OCI-LY7 (cell line): ENCODE measurements at places on chromosomes 3 and 15.

GRCh38 chr15:73362900-73363299 lies 5.9 kb downstream of the HCN4 start:
- no peak for DNase-seq

DNA sequence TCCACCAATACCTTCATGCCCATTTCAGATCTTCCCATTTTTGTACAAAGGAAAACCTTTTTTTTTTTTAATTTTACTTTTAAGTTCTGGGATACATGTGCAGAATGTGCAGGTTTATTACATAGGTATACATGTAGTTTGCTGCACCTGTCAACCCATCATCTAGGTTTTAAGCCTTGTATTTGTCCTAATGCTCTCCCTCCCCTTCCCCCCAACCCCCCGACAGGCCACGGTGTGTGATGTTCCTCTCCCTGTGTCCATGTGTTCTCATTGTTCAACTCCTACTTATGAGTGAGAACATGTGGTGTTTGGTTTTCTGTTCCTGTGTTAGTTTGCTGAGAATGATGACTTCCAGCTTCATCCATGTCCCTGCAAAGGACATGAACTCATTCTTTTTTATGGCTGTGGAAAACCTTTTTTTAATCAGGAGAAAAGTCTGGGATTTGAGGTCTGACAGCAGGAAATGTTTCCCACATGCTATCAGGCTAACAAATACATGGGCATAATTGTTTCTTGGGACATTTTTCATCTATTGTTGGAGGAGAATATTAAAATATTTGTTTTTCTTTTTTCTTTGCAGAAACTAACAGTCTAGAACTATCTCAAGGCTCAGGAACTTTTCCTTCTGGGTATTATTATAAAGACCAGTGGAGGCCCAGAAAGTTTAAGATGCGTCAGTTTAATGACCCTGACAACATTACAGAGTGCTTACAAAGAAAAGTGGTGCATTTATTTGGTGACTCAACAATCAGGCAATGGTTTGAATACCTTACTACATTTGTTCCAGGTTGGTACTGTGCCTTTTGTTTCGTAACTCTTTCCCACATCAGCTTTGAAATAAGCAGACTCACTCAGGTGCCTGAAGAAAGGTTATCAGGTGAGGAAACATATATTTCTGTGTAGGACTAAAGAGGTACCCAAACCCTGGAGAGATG lies 32.8 kb upstream of the NFKBIZ start:
- no peak for DNase-seq

DNA sequence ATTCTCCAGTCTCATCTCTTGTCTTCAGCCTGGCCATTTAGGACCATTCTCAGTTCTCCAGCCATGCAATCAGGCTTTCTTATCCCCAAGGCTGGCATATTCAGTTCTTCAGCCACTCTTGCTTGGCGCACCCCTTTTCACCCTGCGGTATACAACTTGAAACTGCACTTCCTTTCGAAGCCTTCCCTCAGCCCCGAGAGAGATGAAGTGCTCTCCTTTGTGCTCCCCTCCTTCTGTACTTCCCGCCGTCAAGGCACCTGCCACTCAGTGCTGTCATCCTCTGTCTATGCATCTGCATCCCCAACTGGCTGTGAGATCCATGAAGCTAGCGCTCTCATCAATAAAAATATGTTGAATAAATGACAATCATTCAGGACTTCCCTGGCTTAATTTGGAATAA lies 45.7 kb downstream of the MORC1 start:
- no peak for DNase-seq

DNA sequence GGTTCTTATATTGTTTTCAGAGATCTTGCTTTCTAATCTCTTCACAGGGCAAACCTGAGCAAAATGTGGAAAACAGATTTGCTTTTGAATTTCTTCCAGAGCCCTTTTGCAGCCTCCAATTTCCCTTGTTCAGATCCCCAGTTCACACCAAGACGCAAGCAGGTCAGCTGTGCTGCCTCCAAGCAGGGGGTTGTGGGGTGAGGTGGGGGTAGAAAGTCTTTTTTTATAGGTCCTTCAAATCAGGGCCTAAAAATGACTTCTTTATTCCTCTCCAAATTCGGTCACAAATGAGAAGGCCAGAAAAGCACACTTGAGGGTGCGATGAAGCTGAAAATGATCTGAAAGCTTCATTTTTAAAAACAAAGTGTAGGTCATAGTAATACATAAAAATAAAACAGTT lies 26.3 kb upstream of the AVEN start:
- no peak for DNase-seq

DNA sequence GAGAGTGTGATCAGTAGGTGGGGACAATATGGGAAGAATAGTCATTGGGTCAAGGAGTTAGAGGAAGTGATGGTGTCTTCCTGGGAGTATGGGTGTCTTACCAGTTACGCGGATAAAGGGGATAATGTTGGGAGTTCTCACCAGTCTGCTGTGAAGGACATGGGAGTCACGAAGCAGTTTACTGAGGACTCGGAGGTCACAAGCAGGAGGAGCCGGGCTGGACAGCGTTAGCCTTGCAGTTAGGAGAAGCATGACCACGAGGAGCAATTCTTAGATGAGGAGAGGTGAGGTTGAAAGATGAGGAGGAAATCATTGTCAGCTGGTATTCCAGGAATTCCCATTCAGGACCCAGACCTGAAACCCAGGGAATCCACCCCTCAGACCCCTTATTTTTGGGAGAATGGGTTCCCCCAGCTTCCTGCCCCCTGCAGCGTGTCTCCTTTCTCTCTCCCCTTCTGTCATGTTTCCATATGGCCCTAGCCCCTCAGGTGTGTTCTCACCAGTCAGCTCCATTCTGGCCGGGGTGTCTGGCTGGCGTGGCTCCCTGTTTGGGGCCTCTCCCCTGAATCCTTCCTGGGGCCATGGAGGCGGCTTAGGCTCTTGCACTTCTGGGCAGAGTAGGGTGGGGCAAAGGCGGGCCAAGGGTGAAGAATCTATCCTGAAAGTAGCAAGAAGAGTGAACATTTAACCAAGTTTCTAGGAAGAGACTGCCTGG lies 2.1 kb downstream of the THPO start:
- DNase-seq = no peak

- DNase-seq = no peak
These were observed at the start of gene TM4SF18 for GRCh38 chr3:149333176-149333859. Gene TM4SF18, minus strand, starts transcription at chr3:149333636. Its CDS starts 254 bp downstream, at chr3:149333382.

- DNase-seq = no peak
These were observed 123.2 kb downstream of the RTP4 start for GRCh38 chr3:187491371-187491770.

GRCh38 chr3:12780751-12781150 lies 15.7 kb upstream of the CAND2 start:
- no peak for DNase-seq

DNA sequence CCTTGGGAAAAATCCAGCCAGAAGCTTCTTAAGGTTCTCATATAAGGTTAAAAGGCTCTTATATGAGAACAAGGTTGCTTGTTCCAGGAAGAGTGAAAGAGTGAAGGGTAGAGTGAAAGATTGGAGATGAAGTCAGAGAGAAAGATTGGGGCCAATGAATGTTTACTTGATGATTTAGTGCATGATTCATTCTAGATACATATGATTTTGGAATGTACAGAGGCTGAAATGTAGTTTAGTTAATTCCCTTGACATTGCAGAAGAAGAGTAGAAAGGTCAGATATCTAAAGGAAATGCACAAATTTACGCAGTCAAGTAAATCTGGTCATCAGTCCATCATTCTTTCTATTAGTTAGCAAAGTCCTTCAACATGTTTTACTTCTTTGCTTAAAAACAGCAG lies 619.8 kb upstream of the ZNF717 start:
- DNase-seq = no peak

- DNase-seq = peak; percentile 95
These were observed 155.9 kb upstream of the BCL6 start for GRCh38 chr3:187900993-187901755.

DNA sequence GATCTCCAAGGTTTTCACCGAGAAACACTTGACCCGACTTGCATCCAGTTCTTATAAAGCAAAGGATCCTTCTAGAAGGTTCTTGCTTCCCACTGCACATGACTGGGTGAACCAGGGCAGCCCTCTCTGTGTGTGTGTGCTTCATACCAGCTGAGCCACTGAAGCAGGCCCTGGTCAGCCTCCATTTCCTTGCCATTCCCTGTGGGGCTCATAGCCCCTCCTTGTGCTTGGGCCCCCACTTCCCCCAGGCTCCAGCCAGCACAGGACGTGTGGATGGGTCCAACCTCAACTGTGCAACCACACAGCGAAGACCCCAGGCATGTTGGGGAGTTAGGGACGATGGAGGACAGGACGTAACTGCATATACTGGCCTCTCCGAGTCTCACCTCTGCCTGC lies 15.5 kb downstream of the KLF15 start:
- no peak for DNase-seq

DNA sequence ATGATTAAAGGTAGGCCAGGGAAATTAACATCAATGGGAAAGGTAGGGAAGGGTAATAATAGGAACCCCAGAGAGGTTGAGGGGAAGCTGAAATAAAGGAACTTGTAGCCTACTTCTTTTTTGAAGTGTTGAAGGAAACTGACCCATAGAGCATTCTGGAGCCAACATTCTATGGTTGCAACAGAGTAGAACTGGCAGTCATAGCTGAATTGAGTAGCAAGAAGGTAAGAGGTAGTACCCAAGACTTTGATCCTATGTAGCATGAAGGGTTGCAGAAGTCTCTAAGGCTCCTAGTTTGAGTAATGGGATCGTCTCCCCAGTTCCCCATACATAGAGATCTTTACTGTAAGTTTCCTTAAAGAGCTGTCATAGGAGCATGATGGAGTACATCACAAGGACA lies 7.4 kb upstream of the ZNF774 start:
- DNase-seq = no peak

DNA sequence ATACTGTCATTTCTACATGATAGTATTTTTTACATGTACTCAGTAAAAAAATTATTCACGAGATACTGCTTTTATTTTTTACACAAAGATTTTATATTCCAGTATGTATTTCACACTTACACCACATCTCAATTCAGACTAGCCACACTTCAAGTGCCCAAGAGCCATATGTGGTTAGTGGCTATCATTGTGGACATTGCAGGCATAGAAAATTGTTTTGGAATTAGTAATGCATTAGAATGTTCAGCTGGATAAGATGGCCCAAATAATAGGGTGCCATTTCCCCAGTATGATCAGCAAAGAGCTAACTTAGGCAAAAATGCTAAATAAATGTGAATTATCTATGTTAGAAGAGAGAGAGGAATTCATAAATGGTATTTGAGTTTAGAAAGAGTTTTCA lies 203.8 kb upstream of the MCTP2 start:
- DNase-seq = no peak

GRCh38 chr3:105866656-105867653 lies 1.9 kb downstream of the CBLB start:
- peak; percentile 35 for DNase-seq

- DNase-seq = no peak
These were observed 164.6 kb downstream of the GOLGA6L4 start for GRCh38 chr15:84400017-84400740.

DNA sequence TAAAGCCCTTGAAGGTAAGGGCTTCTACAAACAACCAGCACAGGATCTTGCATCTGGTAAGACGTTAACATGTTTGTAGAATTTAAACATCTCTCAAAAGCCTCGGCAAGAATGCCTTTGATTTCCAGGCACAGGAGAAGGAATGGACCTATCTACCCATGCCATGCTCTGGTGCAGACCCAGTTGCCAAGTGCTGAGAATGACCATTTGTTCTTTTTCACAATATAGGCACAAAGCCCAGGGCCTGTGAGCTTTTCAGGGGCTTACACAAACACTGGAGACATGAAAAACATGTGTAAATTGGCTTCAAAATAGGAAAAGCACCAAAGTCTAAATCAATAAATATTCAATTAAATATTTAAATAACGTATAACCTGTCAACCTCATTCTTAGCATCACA lies 266.9 kb upstream of the TTC14 start:
- no peak for DNase-seq

DNA sequence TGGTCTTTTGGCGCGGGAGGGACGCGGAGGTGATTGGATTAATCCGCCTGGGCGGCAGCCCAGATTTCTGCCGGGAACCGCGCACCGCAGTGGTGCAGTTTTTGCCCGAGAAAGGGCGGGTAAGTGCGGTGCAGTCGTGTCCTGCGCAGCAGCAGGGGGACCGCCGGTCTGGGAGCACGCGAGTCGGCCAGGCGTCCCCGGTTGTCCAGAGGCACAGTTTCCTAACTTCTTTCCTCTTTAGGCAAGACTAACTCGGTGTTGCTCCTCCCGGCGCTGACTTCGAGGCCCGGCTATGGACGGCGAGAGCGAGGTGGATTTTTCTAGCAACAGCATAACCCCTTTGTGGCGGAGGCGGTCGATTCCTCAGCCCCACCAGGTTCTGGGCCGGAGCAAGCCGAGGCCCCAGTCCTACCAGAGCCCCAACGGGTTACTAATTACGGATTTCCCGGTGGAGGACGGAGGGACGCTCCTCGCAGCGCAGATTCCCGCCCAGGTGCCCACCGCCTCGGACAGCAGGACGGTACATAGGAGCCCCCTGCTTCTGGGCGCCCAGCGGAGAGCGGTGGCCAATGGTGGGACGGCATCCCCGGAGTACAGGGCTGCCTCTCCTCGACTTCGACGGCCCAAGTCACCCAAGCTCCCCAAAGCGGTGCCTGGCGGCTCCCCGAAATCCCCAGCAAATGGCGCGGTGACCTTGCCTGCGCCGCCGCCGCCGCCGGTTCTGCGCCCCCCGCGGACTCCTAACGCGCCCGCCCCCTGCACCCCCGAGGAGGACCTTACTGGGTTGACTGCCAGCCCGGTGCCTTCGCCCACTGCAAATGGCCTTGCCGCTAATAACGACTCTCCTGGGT lies 736 bp downstream of the ARHGEF26 start:
- peak; percentile 4 for DNase-seq

GRCh38 chr3:4963669-4964570 lies 15.3 kb upstream of the BHLHE40 start:
- DNase-seq = no peak

GRCh38 chr3:64935971-64936370 lies 248.2 kb upstream of the ADAMTS9 start:
- no peak for DNase-seq

DNA sequence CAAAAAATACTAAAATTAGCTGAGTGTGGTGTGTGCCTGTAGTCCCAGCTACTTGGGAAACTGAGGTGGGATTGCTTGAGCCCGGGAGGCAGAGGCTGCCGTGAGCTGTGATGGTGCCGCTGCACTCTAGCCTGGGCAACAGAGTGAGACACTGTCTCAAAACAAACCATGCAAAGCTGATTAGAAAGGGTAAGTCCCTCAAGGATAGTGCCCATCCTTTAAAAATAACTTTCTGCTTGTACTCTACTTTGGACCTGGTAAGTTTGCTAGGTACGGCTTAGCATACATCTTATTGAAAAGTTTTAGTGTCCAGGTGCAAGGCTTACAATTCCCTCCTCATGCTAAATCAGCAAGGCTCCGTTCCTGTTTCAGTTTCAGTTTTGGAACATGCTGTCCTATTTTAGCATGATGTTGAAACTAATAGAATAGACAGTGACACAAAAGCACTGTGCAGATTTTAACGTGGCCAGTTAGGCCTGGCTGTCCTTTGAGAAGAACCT lies 21.4 kb downstream of the FEM1B start:
- DNase-seq = peak; percentile 81
